Stimulated activated CD4-positive, alpha-beta T cell treated with anti-CD3 and anti-CD28 coated beads, Interleukin-2, amount 100 ng/mL, for 48 hours (primary cell): ENCODE measurements at places on chromosomes 13 and 19.

GRCh38 chr19:3880471-3881271 lies at the start of gene ATCAY:
Gene ATCAY (plus strand): TSS chr19:3880685. CDS start chr19:3885768, 5,083 bp downstream.
- DNase-seq, result no peak

GRCh38 chr13:94556041-94556440 lies 39.9 kb downstream of the TGDS start:
- DNase-seq, result no peak

GRCh38 chr13:33123066-33123859 lies 107.0 kb downstream of the KL start:
- no peak for DNase-seq

- no peak for DNase-seq
Measured at GRCh38 chr19:5128251-5128935, 159.5 kb downstream of the KDM4B start.

GRCh38 chr19:55553217-55554182 lies 8.2 kb upstream of the SBK3 start:
- DNase-seq, result no peak
